H4 (cell line): ENCODE measurements at places on chromosomes 13 and 19. TPM values are rescaled to one million over a fixed set of nuclear protein-coding genes. Genes with fewer than 3 reads are reported as not detected.

GRCh38 chr19:33627962-33628839, 6.4 kb downstream of the CHST8 start:
- DNase-seq = no peak

Gene KLHL1
- total RNA-seq = not detected in 2 replicates

Gene B3GNT8
- total RNA-seq = not detected in 2 replicates

DNA sequence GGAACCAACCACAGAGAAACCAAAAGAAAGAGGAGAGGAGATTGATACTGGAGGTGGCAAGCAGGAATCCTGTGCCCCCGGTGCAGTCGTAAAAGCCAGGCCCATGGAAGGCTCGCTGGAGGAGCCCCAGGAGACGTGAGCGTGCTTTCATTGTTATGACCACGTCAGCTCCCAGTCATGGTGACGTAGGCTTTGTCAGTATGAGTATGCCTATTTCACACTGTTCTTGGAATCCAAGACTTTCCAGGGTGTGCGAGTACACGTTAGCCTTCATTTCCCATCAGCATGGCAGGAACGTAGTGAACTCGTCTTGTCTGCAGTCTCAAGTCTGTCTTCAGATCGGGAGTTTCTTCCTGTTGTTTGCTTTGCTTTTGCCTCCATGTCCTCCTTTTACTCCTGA, 15.4 kb upstream of the CHAMP1 start:
- no peak for DNase-seq

DNA sequence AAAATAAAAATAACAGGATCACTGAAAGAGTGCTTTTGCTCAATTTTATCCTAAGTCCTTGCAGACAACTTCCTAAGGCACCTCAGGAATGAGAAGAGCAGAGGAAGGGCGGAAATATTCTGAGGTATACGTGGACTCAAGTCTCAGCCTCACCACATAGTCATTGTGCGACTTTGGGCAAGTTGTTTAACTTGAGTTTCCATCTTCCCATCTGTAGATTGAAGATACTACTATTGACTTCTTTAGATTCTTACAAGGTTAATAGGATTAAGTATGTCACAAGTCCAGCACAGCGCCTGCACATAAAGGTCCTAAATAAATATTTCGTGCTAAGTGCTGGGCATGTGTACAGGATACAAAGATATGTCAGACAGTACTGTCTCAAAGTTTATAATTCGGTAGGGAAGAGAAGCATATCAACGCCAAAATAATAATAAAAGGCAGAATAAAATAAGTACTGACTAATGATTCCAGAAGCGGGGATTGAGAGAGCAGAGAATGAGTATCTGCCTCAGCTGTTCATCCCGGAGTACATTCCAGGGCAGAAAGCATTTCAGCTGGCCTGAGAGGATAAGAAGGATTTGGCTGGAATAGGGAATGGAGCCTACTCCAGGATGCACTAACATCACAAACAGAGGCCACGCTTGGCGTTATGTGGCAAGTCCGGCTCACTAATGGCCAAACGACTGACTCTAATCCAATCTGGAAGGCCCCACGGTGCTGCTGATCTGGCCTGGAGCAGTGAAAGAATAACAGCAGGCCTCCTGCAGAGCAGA, 139.7 kb downstream of the FLT1 start:
- no peak for DNase-seq

Gene SIGLEC12
- total RNA-seq = not detected in 2 replicates

Gene ZNF763
- total RNA-seq = 0.02 TPM in 1 of 2 replicates, not detected in the other

Gene MTUS2
- total RNA-seq = 0.08 and 0.25 TPM in 2 replicates

GRCh38 chr19:5627395-5627904, 4.6 kb downstream of the SAFB start:
- DNase-seq = no peak

DNA sequence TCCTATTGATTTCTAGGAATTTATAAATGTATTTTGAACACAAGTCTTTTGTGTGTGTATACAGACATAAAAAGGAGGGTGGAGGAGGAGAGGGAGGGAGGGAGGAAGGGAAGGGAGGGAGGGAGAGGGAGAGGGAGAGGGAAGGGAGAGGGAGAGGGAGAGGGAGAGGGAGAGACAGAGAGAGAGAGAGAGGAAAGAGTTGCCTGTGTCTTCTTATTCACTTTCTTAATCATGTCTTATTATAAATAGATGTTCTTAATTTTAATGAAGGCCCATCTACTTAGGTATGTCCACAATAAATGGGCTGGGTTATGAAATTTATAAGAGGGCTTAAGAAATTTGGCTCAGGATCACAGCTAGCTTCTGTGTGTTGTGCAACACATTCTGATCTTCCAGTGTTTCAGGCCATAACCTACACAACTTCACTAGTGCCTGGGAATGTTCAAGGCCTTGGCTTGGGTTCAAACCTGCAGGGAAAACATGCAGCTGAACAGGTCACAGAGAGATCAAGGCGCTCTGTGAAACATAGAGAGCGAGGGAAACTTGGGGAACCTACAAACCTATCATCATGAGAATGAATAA, 39.3 kb downstream of the ZNF45 start:
- DNase-seq = no peak

Gene SLC1A6
- total RNA-seq = 0.06 TPM in 1 of 2 replicates, not detected in the other

Gene TNNT1
- total RNA-seq = 300 and 334 TPM in 2 replicates

- DNase-seq = no peak
Observed at GRCh38 chr13:102550507-102550906, 46.3 kb upstream of the TPP2 start.

- no peak for DNase-seq
Observed at GRCh38 chr13:89869312-89869711, 1478.2 kb upstream of the MIR17HG start.

GRCh38 chr13:54657588-54657987, 1629.0 kb downstream of the OLFM4 start:
- DNase-seq = no peak

DNA sequence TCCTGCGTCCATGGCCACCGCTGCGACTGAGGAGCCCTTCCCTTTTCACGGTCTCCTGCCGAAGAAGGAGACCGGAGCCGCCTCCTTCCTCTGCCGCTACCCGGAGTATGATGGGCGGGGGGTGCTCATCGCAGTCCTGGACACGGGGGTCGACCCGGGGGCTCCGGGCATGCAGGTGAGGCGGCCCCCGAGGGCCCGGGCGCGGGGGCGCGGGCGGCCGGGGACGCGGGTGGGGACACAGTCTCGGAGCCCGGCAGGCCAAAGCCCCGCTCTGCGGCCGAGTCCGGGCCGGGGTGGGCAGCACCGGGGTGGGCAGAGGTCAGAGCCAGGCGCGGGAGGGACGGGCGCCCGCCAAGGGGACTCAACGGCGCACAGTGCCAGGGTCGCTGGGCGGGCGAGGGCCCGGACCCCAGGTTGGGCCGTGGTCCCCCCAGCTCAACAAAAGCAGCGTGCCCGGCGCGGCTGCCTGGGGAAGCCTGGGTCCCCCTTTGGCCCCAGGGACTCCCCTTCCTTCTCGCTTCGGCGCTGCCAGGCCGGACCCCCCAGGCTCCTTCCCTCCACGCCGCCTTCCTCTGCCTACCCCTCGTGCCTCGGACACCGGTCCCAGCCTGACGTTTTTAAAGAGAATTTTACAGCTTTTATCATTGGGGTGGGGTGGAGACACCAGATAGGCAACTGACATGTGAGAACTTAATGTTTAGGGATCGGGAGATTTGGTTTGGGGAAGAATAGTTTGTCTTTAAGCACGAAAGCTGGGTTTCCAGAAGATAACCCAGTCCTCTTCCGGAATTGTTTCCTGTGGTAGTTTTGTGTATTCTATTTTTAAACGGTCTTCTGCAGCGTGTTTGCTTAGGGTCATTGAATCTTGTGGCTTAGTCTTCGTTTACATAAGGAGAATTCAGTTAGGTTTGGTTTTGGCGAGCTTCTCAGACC, 509 bp downstream of the TPP2 start:
- peak; percentile 37 for DNase-seq

GRCh38 chr13:22162889-22163288, 492.0 kb downstream of the FGF9 start:
- DNase-seq = no peak

GRCh38 chr13:25153736-25154135, 18.4 kb downstream of the AMER2 start:
- DNase-seq = no peak

- DNase-seq = no peak
Observed at GRCh38 chr19:30883071-30883470, 466.2 kb downstream of the TSHZ3 start.

Gene MTIF3
- total RNA-seq = 53.3 and 63.0 TPM in 2 replicates

DNA sequence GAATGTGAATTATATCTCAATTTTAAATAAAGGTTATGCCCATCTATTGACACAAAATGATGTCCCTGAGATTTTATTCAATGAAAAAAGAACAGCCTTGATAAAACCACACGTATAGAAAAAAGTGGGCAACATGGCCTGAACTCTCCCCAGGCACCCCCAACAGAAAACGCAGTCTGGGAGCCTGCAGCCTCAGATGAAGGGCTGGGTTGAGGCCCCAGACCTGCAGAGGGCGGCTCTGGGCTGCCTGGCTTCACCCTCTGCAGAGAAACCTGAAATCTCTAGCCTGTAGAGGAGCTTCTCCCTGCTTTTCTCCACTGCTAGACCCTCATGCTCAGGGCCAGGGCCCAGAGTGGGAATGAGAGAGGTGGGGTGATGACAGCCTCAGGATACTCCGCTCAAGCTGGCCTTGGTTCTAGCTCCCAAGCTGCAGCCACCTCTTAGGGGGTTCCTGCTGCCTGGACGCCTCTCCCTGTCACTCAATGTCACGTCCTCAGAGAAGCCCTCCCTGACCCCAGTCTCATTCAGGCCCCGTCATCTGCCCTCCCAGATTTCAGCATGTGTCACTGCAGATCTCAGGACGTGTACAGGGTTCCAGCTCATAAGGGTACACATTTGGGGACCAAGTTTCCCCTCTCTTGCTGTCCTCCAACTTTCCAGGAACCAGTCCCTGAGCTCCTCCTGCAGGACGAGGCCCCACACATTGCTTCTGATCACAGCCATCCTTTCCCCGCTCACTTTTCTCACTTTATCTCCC, 1.8 kb downstream of the MBD3 start:
- no peak for DNase-seq

Gene IL4I1
- total RNA-seq = 0.15 TPM in 1 of 2 replicates, not detected in the other

DNA sequence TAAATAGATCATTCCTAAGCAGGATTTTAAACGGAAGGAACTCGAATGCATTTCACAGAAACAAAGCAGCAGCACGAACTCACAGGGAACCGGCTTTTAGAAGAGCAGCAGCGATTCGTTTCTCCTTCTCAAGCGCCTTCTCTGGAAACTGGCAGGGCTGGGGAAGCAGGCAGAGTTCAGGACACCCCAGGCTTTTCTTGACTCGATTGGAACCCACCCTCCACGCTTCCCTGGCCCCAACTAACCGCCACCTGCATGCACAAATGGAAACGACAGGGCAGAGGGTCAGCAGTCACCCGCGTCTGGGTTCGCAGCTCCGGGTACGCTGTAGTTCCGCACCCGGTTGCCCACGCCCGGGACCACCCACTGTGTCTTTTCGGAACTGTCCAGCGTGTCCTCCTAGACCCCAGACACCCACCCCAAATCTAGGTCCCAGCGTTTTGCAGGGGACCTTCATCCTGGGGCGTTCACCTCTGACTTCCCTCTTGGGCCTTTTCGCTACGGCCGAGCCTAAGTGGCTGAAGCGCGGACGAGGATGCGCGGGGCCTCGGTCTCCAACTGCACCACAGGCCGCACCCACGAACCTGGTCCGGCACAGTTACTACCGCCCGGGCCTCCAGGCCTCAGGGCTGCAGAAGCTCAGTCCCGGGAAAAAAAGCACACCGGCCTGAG, 500 bp downstream of the ZFP30 start:
- peak; percentile 25 for DNase-seq

GRCh38 chr13:77857531-77858209, 61.0 kb downstream of the EDNRB start:
- DNase-seq = peak; percentile 41

Gene NECTIN2
- 42.0 and 43.3 TPM in 2 replicates for total RNA-seq

Gene LRG1
- total RNA-seq = 0.29 and 0.43 TPM in 2 replicates

GRCh38 chr13:34161931-34162543, 344.1 kb downstream of the RFC3 start:
- DNase-seq = peak; percentile 76

- DNase-seq = no peak
Observed at GRCh38 chr13:98945863-98946605, 31.8 kb downstream of the DOCK9 start.

DNA sequence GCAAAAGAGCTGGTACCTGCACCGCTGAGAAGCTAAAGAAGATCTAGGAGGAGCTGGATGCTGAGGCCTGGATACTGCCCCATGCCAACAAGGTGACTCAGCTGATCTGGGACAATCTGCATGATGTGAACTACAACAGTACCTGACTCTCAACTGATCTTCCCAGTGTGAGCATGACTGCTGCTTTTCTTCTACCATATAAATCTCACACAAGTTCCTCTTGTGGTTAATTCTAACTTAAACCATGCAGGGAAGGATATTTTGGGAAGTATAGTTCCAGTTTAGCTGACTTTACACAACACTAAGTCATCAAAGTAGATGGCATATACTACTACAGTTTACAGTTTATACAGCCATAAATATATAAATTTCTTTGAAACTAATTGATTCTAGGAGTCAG, 91.9 kb downstream of the SLAIN1 start:
- DNase-seq = no peak

DNA sequence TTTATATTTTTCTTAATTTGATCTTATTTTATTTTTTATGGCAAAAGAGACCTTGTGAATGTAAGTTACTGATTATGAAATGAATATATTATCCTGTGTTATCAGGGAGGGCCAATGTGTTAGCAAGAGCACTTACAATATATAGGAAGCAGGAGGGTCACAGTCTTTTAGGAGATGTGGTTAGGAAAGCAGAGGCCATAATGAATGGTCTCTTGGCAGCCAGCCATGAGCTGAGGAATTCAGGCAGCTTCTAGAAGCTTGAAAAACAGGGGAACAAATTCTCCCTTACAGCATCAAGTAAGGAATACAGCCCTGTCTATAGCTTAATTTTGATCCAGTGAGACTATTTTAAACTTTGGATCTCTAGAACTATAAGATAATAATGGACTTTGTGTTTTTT, 2374.6 kb downstream of the PCDH9 start:
- no peak for DNase-seq

DNA sequence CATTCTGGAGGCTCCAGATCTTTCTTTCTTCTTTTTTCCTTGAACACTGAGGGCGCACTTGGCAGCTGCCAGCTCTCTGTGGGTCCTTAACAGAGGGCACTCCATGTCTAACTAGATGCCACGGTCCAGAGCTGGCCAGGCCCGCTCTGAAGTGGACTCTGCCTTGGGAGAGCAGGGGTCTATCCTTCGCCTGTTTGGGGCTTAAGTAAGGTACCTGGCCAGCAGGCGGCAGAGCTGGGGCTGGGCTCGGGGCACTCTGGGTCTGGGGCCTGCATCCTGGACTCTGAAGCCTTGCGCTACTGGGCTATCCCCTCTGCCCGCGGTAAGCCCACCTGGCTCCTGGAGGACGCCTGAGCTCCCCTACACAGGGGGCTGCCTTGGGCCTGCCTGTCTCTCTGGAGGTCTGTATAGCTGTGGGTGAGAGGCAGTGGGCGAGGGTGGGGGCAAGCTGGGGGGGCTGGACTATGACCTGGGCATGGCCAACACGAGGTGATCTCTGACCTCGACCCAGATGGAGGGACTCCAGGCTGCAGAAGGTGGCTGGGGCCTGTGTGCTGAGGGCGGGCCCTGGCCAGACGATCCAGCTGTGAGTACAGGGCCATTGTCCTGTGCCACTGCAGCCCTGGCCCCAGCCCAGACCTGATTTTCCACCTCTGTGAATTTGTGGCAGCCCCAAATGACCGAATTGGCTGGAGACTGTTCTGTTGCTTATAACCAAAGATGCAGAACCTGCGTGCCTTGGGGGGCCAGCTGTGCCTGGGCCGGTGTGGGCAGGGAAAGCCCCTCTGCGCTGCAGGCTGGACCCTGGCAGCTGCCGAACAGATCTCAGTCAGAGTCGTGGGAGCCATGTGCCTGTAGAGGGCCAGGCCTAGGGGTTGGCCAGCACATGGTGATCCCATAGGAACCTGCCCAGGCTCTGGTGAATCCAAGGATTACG, 26.5 kb downstream of the CEBPG start:
- DNase-seq = no peak

Gene FARP1
- 6.3 and 12.8 TPM in 2 replicates for total RNA-seq
